ENCODE measurements at places on chromosomes 11 and 22.

DNA sequence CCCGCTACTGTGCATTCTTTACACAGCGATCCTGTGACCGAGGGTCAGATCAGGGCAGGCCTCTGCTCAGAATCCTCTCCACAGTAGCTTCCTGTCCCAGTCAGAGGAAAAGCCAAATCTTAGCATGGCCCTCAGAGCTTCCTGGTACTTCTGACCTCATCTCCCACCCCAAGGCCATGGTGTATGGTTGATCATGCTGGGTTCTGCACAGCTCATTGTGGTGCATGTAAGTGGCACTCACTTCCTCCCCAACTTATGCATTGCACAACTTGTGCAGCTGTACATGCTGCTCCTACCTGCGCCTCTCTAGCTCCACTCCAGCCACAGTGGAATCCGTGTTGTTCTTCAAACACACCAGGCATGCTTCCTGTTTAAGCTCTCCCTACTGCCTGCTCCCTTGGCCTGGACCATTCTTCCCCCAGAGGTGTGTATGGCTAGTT, 20.3 kb downstream of the BMAL1 start:
- no peak for DNase-seq

DNA sequence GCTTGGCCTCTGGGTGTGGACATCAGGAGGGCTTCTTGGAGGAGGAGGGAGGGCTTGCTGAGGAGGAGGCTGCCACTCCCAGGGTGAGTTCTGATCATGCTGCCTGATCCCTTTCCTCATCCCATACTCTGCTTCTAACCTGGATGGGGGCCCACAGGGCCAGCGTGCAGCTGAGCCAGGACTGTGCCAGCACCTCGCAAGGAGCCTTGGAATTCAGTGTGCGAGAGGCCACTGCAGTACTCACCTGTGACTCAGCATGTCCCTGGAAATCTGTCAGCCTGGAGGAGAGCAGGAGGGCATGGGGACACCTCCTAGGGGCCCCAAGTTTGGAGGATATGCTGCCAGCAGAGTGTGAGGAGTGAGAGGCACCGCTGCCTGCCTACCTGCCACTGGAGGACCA, 4.2 kb upstream of the GAB4 start:
- DNase-seq, result no peak

- no peak for DNase-seq
These were observed 103.1 kb downstream of the PTPRJ start for GRCh38 chr11:48083421-48083820.

- DNase-seq, result peak; percentile 92
These were observed 2.3 kb upstream of the MALAT1 start for GRCh38 chr11:65496304-65497140.

- no peak for DNase-seq
These were observed 148.9 kb downstream of the TENM4 start for GRCh38 chr11:79291948-79292347.

DNA sequence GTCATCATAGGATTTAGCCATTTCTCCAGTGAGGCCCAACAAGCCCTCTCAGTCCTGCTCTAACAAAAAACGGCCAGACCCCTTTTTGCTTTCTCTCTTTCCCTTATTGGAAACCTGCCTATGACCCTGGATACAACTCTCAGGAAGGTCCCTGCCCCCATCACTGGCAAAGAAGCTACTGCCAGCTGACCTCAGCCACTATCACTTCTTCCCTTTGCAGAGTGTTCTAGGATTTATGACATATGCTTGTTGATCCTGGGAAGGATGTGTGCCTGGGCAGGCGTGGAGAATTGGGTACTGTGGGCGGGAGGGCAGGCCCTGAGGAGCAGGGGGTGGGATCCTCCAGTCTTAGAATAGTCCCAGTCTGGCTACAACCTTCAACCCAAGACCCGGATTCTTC, 7.5 kb downstream of the PGAP2 start:
- no peak for DNase-seq

DNA sequence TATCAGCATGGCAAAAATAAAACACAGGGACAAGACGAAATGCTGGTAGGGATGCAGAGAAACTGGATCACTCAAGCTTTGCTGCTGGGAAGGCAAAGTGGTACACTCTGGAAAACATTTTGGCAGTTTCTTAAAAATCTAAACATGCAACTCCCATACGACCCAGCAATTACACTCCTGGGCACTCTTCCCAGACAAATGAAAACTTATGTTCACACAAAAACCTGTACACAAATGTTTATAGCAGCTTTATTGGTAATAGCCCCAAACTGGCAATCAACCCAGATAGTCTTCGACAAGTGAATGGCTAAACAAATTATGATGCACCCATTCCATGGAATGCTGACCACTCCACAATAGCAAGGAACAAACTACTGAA, 35.8 kb upstream of the PRR5 start:
- DNase-seq, result no peak

DNA sequence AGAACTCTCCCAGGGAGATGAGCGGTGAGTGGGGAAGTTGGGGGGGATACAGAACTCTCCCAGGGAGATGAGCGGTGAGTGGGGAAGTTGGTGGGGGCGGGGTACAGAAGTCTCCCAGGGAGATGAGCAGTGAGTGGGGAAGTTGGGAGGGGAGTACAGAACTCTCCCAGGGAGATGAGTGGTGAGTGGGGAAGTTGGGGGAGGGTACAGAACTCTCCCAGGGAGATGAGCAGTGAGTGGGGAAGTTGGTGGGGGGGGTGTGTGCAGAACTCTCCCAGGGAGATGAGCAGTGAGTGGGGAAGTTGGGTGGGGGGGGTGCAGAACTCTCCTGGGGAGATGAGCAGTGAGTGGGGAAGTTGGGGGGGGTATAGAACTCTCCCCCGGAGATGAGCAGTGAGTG, 186.5 kb downstream of the SHANK2 start:
- no peak for DNase-seq

- no peak for DNase-seq
These were observed 130.4 kb upstream of the TEAD1 start for GRCh38 chr11:12543596-12544415.

GRCh38 chr22:47090591-47091245, 328.3 kb downstream of the TBC1D22A start:
- no peak for DNase-seq

- no peak for DNase-seq
These were observed 8.8 kb upstream of the DKK3 start for GRCh38 chr11:12017243-12017678.

DNA sequence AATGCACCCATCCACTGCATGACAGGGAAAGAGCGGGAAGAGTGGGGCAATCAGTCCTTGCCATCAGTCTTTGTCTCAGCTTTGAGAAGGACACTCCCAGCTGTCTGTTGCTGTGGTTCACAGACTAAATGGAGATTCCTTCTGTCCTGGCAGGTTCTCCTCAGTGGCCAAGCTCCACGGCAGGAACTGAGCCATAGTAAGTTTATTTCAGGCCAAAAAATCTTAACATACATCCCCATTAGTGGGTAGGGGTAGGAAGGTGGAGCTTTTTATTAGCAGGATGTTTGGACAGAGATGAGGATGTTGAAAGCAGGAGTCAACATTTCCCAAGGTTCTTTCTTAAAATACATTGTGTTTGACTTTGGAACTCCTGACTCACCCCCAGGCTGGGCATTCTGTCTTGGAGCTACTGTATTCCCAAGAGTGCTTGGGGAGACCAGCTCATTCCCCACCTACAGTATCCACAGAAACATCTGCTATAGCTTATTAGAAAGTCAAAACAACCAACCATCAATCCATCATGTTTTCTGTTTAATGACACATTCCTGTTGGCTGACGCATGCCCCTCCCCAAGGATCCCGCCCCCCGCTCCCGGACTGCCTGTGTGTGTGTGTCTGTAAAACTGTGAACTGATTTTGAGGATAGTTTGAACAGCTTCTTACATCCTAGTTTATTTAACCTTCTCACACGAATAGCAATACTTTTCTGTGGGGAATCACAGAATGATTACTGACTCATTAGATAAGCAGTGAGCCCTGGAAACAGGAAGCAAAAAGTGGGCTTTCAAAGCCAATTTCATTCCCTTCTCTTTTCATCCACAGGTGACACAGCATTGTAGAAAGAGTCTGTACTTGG, 109.5 kb downstream of the CCDC81 start:
- DNase-seq, result no peak

Measured in NCI-H1092 treated with DMSO at 0.1 percent for 48 hours (cell line).